ENCODE measurements at places on chromosomes 6 and 20.

- DNase-seq = no peak
These were observed 13.8 kb upstream of the FUCA2 start for GRCh38 chr6:143525356-143525755.

- no peak for DNase-seq
These were observed 117.9 kb upstream of the ZNF217 start for GRCh38 chr20:53711333-53712211.

DNA sequence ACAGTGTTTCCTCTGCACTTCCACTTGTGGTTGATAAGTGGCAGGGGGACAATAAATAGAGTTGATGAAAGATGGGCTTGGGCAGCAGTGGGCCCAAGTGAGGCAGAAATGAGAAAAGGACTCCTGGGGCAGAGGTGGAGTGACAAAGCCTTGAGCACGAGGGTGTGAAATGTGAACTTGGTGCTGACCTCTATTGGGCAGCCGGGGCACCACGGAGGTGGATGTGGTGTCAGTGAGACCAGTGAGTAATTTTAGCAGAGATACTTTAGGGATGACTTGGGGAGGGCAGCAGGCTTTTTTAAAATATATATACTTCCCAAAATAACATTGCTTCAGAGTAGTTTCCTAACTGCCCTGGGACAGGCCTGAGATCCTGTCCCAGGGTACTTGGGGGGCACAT lies 30.6 kb upstream of the MYLK2 start:
- no peak for DNase-seq

GRCh38 chr6:86730216-86730615 lies 207.1 kb upstream of the HTR1E start:
- no peak for DNase-seq

DNA sequence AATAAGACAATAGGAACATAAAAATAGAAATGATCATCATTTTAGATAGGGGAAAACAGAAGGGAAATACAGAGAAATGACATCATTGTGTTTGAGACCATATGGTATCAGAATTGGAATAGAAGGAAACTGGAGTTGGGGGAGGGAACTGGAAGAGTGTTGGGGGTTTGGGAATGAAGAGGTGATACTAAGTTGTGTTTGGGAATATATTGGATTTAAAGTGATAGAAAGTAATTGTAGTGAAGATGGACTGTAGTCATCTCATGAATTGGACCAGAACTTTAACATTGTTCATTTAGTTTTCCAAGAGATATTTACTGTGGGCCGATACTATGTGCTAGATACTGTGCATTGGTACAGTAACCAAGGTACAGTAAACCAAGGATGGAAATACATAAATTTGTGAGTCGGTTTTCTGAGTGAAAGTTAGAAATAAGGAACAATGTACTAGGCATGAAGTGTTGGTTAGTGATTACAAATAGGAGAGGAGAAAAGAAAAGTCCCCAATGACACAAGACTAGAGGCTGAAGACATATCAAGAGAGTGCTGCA lies 32.3 kb downstream of the KCNQ5 start:
- DNase-seq = no peak

DNA sequence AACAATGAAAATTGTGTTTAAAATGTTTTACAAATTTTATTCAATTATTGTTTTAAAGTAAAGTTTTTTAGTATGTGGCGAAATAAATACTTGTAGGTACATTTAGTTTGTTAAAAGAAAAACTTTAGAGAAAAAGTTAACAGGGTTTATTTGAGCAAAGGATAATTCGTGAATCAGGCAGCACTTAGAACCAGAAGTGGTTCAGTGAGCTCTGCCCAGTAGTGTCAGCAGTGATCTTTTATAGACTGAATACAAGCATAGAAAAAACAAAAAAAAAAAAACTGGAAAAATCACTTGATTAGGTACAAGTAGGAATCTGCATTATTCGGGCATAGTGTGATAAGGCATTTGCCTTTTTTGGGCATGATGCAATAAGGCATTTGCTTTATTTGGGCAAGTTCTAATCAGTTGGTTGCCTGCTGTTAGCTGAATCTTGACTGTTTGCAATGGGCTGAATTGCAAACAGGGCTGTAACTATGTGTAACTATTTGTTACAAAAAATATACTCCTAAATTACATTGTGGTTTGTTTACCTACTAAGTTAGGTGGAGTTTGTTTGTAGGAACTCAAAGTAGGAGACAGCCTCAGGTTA lies 122.9 kb upstream of the MMS22L start:
- no peak for DNase-seq

GRCh38 chr6:1792989-1793388 lies 183.3 kb downstream of the FOXC1 start:
- no peak for DNase-seq

DNA sequence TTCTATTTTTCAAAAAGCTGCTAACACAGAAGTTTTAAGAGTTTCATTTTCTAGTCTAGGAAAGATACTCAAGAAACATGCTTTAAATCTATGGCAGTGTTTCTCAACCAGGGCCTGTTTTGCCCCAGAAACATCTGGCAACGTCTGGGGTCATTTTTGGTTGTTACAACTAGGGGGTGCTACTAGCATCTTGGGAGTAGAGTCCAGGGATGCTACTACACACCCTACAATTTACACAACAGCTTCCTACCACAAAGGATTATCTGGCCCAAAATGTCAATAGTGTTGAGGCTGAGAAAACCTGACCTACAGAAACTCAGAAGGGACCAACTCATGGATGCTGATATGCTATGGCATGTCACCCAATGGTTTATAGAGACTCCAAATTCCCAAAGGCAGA lies 24.4 kb downstream of the SERAC1 start:
- no peak for DNase-seq

GRCh38 chr6:12275107-12275506 lies 15.1 kb upstream of the EDN1 start:
- no peak for DNase-seq

- DNase-seq = peak; percentile 28
These were observed 66.7 kb upstream of the TIAM2 start for GRCh38 chr6:154928325-154928922.

DNA sequence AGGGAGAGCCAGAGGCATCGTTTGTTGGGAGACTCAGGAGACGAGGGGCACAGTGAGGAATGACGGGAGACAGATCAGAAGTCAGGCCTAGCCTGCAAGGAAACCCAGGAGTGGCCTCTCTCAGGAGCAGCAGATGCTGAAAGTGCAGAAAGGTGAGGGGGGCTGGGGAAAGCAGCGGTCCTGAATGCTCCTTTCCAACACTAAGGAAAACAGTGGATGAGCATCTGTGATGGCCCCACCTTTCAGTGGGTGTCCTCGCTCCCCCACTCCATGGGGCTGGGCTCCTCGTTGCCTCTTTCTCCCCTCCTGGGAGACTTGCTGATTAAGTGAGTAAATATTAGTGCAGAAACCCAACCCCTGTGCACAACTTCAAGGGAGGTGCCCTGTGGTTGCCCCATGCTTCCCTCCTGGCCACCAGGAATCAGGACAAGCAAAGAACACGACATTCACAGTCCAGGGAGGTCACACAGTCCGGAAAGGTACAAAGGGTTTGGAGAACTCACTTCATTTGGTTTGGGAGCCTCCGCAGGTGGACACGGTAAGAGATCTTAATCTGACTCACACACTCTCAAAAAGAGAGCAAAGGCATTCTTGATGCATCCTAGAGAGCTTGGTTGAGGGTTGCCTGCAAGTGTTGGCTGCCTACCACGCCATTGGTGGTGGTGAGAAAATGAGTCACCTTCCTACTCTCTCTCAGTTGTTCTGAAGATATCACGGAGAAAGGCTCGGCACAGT lies 9.7 kb upstream of the BPIFB1 start:
- no peak for DNase-seq
